NCI-H748 treated with DMSO at 0.1 percent for 48 hours (cell line): ENCODE measurements at places on chromosomes 3 and 15.

DNA sequence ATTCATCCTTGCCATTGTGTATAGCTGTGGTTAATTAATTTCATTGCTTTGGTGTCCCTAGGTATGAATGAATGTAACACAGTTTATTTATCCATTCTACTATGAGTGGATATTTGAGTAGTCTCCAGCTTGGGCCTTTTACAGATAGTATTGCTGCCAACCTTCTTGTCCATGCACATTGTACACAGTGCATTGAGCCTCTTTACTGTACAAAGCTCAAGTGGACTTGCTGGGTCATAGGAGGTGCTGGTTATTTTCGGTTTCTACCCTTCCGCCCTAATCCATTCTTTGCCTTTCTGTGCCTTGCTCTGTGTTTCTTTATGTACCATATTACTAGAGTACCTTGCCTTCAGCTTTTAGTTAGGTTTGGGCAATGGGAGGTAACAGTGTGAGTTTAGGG is 60.7 kb downstream of the DUT start:
- no peak for DNase-seq

- DNase-seq, result no peak
These were observed 14.1 kb downstream of the SOX2 start for GRCh38 chr3:181725830-181726229.

GRCh38 chr3:179958143-179958542 is 78.6 kb downstream of the PEX5L start:
- no peak for DNase-seq

- DNase-seq, result no peak
These were observed 31.4 kb downstream of the SLC35A5 start for GRCh38 chr3:112593258-112593657.

- DNase-seq, result no peak
These were observed 19.1 kb upstream of the PXYLP1 start for GRCh38 chr3:141212555-141212954.

DNA sequence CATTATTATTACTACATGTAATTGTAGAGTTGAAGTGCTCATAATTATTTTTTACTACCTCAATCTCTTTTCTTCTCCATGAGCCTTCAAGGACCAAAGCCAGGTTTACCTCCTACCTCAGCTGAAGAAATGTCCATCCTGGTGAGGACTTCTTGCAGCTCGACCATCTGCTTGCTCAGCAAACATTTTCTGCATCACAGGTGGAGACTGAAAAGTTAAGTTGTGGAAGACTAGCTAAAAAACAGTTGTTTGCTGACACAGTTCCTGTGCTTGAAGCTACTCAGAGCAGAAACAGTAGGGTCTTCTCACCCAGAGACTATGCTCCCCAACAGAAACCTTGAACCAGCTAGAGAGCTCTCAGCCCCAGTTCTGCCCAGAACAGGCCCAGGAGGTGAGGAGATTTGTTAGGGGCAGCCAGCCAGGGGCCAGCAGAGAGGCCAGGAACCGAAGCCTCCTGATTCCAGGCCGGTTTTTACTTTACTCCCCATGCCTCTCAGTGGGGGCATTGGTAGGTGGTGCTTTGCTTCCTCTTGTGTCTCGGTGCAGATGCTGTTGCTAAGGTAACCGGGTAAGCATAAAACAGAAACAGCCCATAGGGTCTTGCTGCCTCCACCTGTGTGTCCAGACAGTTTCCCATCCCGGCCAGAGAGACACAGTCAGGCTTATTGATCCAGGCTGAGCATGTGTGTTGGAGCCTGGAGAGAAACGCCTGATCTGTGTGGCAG is 54.9 kb downstream of the CCNL1 start:
- DNase-seq, result peak; percentile 6

DNA sequence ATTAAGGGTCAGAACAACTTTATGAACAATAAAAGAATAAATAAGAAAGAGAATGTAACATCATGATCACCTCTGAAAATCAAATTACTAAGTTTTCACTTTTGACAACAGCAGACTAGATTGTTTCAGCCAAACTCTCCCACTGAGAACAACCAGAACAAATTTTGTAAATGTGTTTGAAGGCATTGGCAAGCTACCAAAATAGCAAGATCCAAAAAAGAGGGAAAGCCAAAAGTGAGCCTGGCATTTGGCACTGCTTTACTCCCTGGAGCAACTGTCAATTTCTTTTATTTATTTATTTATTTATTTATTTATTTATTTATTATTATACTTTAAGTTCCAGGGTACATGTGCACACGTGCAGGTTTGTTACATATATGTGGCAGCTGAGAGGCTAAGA is 67.2 kb downstream of the CFAP44 start:
- no peak for DNase-seq

DNA sequence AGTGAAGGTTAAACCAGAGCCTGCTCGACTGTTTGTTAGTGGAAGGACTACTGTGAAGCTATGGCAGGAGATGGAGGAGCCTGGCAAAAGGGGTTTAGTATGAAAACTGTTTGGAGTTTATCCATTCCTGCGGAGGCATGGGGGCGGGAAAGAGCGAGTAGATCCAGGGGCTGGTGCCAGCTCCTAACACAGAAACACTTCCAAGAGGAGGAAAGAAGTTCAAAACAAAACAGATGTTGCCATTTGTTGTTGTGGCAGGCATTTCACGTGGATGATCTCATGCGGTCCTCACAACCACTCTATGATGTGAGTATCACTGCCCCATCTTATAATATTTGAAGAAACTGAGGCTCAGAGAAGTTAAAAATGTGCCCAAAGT is 30.7 kb upstream of the KY start:
- no peak for DNase-seq

DNA sequence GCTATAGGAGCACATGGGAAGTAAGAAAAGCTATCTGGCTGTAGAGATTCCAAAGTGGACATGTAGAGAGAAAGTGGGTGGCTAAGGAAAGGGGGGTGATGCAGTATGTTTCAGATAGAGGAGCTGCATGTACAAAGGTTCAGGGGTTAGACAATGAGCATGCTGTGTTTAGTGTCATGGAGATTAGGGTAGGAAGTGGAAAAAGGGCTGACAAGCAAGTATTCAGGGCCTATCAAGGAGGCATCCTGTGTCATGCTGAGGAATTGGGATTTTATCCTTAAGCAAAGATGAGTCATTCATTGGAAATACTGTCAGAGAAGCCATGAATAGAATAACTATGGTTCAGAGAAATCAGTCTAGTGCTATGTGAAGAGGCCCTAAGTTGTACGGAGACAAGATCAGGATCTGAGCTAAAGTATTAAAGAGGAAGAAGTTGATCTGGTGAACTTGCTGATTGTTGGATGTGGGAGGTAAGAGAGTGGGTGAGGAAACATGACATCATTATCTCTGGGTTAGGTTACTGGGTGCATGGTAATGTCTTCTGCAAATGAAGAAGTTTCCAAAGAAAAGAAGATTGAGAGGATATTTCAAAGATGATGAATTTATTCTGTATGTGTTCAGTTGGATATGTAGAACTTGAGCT is 176.7 kb upstream of the GOLIM4 start:
- DNase-seq, result no peak

GRCh38 chr15:26438316-26438715 is 334.6 kb downstream of the GABRB3 start:
- DNase-seq, result peak; percentile 71

- no peak for DNase-seq
These were observed 111.2 kb upstream of the SAMMSON start for GRCh38 chr3:69888040-69888942.

DNA sequence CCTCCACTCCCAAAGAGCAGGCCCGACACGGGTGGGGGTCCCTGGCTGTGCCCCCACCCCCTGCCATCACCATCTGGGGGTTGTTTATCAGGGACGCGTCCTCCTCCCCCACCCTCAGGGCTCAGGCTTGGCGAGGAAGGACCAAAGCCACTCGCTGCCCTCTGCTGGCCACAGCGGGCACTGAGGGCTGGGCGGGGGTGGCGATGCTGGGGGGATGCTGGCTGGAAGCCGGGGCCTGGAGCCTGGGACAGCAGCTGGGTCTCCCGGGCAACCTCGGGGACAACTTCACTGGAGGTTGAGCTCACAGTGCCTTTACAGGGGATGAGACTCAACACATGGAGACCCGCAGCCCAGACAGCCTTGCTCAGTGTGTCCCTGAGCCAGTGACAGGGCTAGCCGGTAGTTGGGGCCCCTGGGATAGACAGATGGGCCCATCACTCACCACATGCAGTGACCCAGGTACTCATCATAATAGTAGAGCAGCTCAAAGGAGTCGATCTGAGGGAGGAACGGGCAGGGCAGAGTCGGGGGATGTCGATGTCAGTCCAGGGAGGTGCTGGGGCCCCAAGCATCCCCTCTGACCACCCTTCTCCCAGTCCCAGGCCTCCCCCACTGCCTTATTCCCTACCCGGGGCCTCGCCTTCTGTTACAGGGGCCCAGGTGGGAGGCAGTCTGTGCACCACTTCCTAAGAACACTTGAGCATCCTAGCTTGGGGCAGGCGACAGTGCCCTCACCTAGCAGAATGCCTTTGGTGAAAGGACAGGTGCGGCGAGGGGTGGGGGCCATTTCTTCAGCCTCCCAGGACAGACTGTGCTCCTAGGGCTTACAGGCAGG is 5.9 kb upstream of the CALML4 start:
- no peak for DNase-seq

DNA sequence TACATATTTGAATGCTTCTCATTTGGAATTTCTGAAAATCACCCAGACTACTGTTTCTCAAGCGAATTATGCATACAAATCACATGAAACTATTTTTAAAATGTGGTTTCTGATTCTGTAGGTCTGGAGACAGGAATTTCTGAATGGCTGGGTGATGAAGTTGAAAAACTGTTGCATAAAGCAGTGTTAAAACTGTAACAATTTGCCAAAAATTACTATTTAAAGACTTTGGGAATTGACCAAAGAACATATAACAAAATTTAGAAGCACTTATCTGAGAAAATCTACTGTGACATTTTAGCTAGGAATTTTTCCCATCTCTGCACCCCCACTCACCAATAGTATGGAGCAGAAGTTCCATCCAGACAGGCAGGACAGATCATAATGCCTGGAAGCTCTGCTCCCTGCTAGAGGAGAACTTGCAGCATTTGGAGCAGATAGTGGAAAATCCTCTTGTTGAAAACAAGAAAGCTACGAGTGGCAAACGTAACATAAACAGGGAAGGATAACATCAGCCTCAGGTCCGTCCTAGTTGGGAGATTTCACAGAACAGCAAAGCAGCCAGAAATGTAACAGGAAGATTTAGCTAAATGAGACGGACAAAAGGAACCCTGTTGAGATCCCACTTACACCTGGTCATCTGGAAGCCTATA is 132.3 kb upstream of the MCTP2 start:
- DNase-seq, result no peak

DNA sequence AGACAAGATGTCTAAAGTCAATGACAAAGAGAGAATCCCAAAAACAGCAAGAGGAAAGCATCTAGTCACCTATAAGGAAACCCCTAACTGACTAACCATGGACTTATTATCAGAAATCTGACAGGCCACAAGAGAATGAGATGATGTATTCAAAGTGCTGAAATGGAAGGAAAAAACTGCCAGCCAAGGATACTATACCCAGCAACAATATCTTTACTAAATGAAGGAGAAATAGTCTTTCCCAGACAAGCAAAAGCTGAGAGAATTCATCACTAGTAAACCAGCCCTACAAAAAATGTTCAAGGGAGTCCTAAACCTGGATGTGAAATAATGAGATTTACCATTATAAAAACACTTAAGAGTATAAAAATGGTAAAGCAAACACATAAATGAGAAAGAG is 128.0 kb downstream of the SATB1 start:
- DNase-seq, result no peak

DNA sequence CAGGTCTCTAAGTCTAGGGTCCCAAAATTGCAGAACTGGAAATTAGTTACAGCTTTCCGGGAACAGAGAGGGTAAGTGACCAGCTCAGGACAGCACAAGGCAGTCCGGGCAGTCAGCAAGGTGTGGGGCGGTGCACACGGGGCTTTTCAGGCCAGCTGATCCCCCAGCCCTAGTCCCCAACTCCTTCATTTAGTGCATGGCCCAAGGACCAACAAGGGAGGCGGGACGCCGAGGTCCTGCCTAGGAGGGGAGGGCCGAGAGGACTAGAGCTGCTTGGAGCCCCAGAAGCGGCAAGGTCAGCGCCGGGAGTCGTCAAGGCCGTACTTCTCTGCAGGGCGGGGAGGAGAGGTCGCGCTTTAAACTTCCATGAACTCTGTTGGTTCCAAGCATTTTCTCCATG is 2.0 kb upstream of the PDE8A start:
- no peak for DNase-seq

- no peak for DNase-seq
These were observed 165.2 kb upstream of the TP63 start for GRCh38 chr3:189466004-189466403.

- peak; percentile 64 for DNase-seq
These were observed at the start of gene APPL1 for GRCh38 chr3:57227204-57227929. TSS of gene APPL1 (plus strand) at chr3:57227729. CDS start at chr3:57227884, 155 bp downstream.
